ENCODE measurements at places on chromosomes 1 and 21.

DNA sequence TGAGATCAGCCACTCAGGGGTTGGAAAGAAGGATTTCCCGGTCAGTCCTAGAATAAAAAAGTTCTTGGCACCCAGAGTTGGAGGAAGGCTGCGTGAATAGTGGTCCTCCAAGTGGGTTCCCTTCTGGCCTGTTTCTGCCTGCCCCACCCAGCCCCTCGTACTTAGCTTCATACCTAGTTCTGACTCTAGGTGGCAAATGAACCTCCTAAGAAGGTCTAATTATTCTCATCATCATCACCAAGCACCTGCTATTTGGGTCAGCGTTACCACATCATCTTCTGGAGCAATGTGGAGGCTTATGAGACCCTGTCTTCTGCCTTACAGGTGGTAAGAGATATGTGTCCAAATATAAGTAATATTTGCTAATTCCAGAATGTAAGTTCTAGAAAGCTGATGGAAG, 35.9 kb upstream of the NFASC start:
- DNase-seq: no peak

- DNase-seq: no peak
These were observed 16.6 kb upstream of the SLAMF6 start for GRCh38 chr1:160539684-160539989.

DNA sequence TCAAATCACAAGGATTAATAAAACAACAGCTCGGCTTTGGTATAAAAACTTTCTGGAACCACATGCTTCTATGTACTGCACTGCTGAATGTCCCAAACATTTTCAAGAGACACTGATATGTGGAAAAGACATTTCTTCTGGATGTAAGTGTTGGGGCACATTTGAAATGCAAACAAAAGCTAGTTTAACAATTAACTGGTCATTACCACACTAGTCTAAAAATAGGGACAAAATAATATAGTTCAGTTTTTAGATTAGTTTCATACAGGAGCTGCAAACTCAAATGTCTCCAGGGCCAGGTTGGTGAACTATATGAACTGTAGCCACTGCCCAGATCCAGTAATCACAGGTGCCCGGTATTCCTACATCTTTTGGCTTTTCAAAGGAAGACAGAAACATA, 3.2 kb downstream of the IL23R start:
- no peak for DNase-seq

DNA sequence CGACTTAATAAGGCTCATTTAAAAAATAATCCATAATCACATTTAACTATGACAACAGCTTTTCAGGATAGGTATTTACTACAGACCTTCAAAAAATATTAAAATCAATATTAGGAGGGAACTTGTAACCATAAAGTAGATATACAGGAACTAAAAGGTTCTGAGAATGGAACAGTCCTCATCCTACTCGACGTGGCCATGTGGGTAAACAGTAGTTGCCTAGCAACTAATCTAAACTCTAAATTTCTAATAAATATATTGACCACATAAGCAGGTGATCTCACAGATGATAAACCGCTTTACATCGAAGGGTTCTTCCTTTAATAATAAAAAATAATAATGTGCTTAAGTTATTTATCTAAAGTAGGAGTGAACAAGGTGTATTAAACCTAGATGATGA, 7.9 kb downstream of the AKT3 start:
- DNase-seq: no peak

DNA sequence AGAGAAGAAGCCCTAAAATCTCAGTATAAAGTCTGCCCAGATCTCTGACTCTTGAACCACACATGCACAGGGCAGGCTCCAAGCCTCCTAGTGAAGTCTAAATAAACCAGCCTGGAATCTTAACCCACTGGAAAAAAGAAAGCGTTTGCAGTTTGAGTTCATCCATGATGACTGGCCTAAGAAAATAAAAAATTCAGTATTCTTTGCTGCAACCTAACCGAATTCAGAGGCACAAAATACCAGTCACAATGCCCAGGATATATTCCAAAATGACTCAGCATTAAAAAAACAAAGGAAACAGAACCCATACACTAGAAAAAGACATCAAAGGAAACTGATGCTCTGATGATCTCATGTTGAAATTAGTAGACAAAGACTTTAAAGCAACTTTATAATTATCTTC, 269.2 kb downstream of the SDCCAG8 start:
- no peak for DNase-seq

DNA sequence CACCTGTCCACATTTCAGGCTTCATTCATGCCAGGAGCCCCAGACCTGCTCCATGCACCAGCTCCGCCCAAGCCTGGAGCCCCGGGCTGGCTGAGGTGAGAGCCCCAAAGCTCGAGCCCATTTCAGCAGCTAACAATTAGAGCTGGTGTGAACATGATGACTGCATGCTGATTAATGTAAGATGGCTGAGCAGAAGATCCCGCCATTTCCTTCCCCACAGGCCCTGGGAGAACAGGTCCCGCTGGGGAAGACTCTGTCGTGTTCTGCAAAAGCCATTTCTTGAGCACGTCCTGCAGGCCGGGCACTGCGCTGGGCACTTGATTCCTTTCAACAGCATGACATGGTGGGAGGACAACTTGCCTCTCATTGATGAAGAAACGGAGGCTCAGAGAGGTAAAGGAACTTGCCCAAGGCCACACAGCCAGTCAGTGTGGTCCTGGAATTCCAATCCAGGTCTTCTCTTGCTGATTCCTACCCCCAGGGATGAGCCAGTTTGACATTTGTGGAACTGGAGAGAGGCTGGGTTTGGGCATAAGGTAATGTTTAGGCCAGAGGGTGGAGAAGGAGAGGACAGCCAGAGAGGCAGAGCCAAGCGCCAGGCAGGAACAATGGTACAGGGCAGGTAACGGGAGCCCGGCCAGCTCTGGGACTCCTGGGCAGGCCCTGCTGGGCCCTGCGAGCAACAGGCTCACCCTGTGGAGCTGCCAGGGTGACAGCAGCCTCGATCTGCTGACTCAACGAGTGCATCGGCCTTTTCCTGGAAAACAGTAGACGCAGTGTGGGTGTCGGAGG, 28.1 kb upstream of the EPHA2 start:
- DNase-seq: no peak

DNA sequence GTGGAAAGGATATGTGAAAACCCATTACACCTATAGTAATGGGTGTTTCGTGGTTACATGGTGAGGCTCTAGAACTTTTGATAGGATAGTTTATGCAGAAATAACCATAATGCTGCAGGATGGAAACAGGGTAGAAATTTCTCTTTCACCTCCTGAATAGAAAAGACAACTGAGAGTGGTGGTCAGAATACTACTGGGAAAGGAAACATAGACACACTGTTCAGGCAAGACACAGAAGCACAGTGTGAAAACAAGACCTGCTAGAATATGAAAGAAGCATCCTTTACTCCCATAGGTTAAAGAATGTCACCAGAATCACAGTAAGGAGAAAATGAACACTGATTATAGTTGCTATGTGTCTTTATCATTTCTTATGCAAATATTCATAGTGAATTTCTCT, 496.6 kb downstream of the DPYD start:
- no peak for DNase-seq

DNA sequence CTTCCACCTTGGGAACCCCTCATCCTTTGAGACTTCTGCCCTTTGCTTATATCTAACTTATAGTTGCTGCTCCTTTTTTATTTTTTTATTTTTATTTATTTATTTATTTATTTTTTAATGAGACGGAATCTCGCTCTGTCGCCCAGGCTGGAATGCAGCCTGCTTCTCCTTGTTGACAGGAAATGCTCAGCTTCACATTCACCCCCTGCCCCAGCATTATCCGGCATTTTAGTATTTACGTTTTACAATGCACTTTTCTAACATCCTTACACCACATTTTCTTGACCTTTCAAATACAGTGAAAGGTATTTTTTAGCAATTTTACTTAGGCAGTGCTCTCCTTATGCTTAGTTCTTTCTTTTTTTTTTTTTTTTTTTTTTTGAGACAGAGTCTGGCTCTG, 14.9 kb downstream of the CXADR start:
- DNase-seq: no peak

GRCh38 chr1:217138173-217138765, 415.0 kb upstream of the ESRRG start:
- DNase-seq: no peak

GRCh38 chr1:225425201-225425786, 2.5 kb downstream of the LBR start:
- DNase-seq: no peak

DNA sequence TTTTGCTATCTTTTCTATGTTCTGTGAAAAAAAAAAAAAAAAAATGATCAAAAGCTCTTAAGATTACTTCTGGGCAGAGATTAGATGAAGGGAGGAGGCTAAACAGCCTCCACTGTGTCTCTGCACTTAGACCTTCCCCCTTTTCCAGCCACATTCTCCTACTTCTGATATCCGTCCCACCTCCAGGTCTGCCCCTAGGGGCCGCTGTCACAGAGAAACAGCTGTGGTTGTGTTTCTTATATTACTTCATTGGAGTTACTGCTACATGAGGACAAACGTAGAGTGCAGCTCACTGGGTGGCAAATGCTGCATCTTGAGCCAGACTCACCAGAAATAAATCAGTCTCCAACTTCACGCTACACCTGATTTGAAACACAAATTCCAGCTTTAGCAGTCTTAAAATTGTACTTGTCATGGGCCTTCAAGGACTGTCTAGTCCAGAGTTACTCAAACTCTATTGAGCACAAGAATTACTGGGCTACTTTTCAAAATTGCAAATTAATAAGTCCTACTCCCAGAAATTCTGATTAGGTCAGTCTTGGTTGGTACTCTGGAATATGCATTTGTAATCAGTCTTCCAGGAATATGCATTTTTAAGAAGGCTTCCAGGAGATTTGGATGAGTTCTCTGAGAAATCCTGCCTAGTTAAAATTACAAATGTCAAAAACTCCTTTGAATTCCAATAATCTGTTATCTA, 125.2 kb upstream of the PTBP2 start:
- DNase-seq: no peak

- DNase-seq: no peak
These were observed 106.7 kb downstream of the SCMH1 start for GRCh38 chr1:41135196-41135947.

DNA sequence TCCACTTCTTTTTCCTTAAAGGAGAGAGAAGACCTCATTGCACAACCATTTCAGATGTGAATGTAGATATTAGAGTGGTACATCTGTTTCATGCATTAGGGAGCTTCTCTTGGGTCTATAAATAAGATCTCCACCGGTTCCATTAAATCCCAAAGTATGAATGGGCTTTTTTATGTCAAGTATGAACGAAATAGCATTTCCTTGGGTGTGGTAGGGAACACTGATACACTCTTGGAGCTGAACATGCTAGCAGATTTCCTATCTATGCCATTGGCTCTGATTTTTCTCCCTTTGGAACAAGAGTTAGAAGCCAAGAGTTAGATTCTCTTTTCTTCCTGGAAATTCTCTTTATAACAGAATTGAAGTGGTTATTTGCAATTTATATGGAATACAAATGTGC, 245.6 kb upstream of the ADAMTS5 start:
- no peak for DNase-seq

GRCh38 chr1:11294951-11295350, 22.0 kb downstream of the UBIAD1 start:
- no peak for DNase-seq

GRCh38 chr1:230368363-230368762, 57.8 kb downstream of the PGBD5 start:
- no peak for DNase-seq

GRCh38 chr1:160267284-160267991, 5.1 kb upstream of the DCAF8 start:
- no peak for DNase-seq

DNA sequence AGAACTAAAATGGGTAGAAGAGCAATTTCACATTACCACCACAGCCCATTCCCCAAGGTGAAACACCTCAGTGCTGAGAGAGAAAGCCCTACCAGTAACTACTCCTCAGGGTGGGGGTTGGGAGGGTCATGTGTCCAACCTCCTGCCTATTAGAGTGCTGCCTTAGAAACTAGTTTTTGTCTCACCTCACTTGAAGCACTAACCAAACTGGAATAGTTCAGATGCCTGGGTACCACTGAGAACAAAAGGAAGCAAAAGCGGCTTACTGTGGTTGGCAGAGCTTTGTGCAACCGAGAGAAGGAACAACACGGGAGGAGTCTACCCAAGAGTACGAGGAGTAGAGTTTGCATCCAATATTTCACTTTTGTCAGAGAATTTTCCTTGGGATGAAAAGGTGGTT, 1207.5 kb upstream of the ADGRL2 start:
- no peak for DNase-seq

DNA sequence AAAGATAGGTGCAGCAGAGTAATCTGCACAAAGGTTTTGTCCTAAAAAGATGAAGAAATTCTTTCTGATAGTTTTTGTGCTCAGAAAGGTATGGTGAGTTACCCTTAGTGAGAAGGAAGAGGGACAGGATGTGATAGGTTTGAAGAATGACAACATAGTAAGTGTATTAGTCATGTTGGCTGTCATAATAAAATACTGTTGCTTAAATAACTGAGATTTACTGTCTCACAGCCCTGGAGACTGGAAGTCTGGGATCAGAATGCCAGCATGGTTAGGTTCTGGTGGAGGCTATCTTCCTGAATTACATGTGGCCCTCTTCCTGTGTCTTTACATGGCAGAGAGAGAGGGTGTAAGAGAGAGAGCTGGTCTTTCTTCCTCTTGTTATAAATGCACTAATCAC, 965.2 kb downstream of the TTLL7 start:
- no peak for DNase-seq

- no peak for DNase-seq
These were observed 9.6 kb downstream of the CAMK2N1 start for GRCh38 chr1:20476265-20477038.

GRCh38 chr21:43188181-43188580, 19.4 kb downstream of the CRYAA start:
- no peak for DNase-seq

DNA sequence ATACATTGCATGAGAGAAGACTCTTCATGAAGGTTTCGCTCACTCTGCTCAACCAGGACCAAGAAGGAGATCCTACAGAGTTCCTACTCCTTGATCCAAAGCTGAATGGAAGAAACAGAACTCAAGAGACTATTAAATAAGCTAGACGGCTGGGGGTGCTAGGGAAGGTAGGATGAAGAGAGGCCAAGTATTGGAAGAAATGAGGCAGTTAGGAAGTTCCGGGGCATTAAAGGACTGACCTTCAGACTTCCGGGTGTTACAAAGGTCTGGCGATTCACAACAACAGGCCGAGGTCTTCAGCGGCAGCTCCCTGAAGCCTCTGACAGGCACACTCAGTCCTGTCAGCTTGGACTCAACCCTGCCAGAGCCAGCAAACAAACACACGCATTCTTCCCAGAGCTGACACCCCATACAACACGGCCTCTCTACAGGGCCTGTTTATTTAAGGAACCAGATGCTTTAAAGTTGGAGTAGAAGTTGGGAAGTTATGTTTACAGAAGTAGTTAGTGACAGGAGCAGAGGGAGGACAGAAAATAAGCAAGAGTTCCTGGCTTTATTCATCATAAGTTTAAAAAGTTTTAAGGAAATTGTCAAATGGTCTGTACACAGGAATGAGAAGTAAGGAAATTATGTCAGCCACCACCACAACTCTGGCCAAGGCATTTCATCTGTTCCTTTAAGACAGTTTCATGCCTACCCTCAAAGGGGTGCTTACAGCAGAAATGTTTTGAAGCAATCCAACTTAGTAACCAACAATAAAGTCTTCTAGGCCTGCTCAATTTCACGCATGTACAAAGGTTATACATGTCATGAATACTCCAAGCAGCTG, 4.7 kb downstream of the SORT1 start:
- peak; percentile 29 for DNase-seq

- no peak for DNase-seq
These were observed 42.1 kb upstream of the HUNK start for GRCh38 chr21:31830701-31831100.

All from anterior cingulate cortex (tissue), 58 donors.